ENCODE measurements at places on chromosomes 5 and 9.

GRCh38 chr9:101476576-101477208 is 41.1 kb upstream of the ALDOB start:
- DNase-seq = no peak

- no peak for DNase-seq
Observed at GRCh38 chr5:83015676-83016075, 61.5 kb downstream of the TMEM167A start.

GRCh38 chr9:74821636-74822035 is 66.1 kb downstream of the TRPM6 start:
- no peak for DNase-seq

GRCh38 chr9:134049236-134049635 is 18.6 kb downstream of the BRD3 start:
- no peak for DNase-seq

- no peak for DNase-seq
Observed at GRCh38 chr5:6542421-6543345, 90.2 kb downstream of the NSUN2 start.

DNA sequence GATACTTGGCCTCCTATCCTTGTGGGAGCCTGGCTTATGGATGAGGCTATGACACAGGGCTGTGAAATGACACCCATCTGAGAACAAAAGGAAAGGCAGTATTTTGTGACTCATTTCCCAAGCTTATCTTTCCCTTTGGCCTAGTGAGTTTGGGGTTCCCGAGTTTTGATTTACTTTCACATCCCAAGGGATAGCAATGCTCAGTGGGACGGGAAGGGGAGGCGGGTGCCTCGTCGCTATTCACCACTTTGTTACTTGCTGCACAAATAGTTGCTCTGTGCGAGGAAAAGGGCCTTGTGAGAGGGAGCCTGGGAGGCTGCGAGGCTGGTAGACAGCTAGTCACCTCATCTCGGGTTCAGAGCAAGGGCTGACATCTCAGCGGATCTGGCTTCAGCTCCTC is 59.1 kb upstream of the ENTREP1 start:
- no peak for DNase-seq

DNA sequence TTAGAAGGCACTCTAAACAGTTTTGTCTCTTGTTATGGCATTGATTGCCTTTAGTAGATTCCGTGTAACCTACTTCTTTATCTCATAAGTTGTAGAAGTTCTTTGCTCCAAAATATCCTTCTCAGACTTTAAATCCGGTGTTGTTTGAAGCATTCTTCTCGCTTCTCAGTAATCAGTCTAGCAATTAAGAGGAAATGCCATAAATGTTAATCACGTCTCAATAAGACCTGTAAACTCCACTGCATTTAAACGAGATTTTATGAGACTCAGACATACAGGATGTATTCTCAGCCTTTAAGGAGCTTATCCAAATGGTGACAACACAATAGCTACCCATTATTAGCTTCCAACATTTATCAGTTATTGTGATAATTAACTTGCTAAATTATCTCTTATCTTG is 7.7 kb upstream of the C5 start:
- DNase-seq = no peak

DNA sequence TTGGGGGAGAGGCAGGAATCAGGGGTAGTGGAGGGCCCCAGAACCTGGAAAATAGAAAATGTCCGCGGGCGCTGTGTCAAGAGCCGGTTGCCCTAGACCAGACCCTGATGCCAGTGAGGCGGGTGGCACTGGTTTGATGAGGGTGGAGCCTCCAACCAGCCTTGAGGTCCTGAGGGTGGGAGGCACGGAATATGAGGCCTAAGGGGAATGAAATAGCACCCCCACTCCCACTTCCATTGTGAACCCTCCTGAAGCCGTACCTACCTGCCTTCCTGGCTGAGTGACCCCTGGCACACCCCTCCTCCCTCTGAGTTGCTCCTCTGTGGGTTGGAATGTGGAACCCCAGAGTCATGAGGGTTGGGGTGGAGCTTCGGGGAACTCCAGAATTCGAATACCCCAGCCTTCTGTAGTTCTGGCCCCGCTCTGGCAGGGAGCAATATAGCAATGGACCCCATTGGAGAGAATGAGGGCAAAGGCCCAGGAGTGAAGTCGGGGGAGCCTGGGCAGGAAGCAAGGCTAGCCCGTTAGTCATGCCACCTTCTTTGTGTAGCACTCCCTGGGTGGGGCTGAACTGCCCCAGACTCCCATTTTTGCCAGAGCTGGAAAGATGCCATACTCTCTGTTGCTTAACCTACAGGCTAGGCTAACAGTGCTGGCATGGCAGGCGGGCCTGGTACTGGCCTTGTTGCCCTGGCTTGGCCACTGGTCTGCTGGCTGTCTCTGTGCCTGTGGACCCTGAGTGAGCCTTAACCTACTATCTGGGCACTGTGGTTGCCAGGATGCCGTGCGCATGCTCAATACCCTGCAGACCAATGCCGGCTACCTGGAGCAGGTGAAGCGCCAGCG is 1.0 kb downstream of the FPGS start:
- no peak for DNase-seq

GRCh38 chr9:36948051-36948450 is 86.0 kb downstream of the PAX5 start:
- DNase-seq = no peak

DNA sequence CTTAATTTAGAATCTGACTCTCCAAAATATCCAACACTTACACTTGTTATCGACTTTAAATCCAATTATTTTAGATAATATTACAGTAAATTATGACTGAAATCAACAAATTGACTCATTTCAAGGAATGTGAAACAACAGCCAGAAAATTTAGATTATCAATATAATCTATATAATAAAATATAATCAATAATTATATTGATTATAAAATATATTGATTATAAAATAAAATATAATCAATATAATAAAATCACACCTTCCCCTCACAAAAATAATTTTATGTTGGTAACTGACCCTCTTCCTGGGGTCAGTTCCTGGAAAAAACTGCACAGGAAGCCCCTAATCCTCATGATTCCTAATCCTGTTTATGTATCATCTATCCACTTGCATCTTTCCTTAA is 91.1 kb downstream of the CEMIP2 start:
- no peak for DNase-seq

GRCh38 chr5:119347574-119347973 is 8.2 kb upstream of the TNFAIP8 start:
- no peak for DNase-seq

GRCh38 chr9:3473405-3473804 is 52.4 kb downstream of the RFX3 start:
- no peak for DNase-seq

DNA sequence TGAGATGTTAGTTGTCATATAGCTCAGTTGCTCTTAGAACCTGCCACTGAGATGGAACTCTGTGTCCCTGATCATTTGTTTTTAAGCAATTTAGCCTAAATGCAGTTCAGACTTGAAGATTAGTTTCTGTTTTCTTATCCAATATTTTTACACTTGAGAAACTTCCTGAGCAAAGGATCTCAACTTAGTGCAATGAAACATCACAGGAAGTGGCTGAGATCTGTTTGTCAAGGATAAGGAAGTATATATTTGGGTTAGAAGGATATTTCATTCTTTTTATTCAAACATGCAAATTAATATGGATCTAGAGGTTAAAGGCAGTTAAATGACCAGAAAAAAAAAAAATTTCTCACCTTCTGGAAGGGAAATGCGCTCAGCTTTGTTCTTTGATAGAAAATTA is 19.7 kb upstream of the F2R start:
- DNase-seq = no peak

DNA sequence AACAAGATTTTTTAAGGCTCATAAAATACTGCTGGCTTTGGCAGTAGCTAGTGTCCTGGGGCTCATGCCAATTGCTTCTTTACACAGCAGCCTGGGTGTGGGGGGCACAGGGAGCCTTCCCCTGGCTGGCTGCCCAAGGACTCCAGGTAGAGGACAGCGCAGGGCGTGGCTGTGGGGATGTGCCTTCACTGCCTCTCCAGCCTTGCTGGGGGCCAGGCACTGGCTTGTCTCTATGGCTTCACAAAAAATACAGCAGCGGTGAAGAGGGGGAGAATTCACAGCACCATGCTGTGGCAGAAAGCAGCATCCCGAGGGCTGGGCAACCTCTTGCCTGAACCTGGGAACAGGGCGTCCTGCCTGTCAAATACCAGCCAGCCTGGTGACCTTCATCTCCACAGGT is 57.4 kb downstream of the DAP start:
- DNase-seq = peak; percentile 6

DNA sequence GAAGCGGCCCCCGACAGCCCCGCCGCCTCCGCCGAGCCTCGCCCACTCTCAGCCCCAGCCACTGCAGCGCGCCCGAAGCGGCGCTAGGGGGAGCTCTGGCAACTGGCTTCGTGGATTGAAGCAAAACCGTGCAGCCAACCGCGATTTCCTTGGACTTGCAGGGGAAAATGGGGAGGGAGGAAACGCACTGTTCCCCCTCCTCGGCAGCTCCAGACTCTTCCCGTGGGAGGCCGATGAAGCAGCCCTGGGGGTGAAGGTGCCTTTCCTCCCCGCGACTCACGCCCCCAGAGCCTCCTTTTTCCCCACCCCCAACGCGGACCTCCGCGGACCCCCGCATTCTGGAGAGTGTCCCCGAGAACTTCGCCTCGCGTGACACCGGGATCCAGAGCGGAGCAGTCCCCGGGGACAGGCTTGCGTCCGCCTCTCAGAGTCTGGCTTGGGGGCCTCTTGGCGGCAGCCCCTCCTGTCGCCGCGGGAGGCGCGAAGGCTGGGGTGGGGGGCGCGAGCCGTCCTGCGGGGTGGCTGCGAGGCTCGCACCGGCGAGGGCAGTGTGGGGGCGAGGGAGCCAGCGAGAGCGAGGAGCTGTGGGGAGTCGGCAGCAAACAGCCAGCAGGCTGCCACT is 3.8 kb downstream of the IER5L start:
- DNase-seq = peak; percentile 77

DNA sequence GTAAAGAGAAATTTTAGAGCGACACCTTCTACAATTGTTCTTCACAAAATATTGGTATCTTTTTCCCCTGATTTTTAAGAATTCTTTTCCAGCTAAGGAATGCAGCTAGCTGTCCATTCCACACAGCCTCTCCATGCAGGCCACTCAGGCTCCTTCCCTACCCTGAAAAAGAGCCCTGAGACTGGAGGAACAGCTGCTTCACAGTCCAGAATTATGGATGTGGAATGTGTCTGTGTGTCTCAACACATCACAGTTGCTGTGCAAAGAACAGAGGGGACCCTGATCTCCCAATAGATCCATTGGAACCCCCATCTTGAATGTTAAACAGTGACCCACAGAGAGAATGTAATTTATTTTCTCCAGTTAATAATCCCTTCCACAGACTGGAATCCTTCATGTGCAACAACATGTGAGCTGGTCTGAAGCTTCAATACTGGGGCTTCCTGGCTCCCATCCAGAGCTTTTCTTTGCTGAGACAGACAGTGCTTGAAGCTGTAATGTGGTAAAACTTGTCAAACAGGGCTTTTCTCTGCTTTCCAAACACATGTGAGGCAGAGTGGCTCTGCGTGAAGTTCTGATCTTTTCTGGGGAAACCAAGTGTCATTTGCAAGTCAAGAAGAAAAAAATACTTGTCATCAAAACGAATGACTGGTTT is 53.3 kb upstream of the SMC5 start:
- DNase-seq = no peak

- DNase-seq = peak; percentile 47
Observed at GRCh38 chr9:11103525-11103924, 490.7 kb upstream of the PTPRD start.

DNA sequence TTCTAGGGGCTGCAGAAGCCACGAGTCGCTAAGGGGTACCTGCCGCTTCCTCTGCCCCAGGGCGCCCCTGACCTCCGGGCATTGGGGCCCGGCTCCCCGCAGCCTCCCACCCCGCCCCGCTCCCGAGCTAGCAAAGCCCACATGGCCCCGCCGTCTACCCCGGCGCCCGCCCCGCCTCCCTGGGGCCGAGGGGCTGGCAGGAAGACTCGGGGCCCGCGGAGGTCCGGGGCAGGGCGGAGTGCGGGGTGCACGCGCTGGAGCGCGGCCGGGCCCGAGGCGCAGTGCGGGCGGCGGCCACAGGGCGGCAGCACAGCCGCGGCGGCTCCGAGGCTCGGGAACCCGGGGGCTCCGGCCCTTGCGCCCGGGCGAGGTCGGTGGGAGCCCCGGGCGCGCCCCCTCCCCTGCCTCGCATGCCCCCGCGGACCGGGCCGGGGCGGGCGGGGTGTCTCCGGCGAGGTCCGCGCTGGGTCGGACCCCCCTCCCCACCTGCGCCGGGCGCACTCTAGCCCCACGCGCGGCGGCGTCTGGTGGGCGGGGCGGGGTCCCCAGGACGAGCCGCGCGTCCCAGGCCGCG is 6.7 kb downstream of the NRARP start:
- no peak for DNase-seq

Measured in NCI-H1092 treated with DMSO at 0.1 percent for 48 hours (cell line).